ENCODE measurements at places on chromosomes 7 and 10.

DNA sequence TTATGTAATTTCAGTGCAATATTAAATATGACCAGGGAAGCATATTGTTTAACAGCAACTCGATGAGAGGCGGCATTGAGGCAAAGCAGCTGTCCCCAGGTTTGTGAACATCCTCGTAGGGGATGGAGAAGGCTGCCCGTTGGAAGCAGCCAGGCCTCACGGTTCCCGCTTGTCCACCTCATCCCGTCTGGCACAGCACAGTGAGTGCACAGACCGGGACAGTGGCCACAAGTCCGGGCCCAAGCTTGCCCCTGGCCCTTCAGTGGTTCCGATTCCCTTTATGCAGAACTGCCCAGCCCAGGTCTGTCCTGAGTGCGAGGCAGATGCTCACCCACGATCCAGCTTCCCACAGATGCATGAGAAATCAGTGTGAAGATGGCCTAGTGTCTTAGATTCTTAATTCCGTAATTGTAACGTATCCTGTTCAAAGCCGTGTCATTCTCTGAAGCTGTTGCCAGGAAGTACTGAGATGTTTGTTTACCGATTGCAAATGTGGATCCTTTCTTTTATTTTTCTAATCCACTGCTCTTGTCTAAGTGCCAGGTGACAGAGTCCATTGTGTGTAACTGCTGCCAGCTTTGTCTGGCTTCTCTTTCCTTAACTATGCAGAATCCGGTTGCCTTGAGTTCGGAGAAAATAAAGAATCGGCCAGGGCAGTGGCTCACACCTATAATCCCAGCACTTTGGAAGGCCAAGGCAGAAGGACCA lies 35.5 kb downstream of the PFKP start:
- peak; percentile 27 for DNase-seq

DNA sequence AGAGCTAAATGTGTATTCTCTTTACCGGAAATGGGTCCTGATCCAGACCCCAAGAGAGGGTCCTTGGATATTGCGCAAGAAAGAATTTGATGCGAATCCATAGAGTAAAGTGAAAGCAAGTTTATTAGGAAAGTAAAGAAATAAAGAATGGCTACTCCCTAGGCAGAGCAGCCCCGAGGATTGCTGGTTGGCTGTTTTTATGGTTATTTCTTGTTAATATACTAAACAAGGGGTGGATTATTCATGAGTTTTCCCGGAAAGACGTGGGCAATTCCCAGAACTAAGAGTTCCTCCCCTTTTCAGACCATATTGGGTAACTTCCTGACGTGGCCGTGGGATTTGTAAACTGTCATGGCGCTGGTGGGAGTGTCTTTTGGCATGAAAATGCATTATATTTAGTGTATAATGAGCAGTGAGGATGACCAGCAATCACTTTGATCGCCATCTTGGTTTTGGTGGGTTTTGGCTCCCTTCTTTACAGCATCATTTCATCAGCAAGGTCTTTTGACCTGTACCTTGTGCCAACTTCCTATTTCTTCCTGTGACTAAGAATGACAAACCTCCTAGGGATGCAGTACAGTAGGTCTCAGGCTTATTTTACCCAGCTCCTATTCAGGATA lies 60.4 kb downstream of the ARL4A start:
- no peak for DNase-seq

GRCh38 chr7:69122953-69123352 lies 475.3 kb upstream of the AUTS2 start:
- no peak for DNase-seq

GRCh38 chr7:151057506-151057988 lies at the start of gene CDK5:
CDK5 (minus strand) TSS chr7:151057897; CDS start chr7:151057848, 49 bp downstream.
- no peak for DNase-seq

GRCh38 chr10:6592080-6592479 lies 12.0 kb upstream of the PRKCQ start:
- no peak for DNase-seq

- no peak for DNase-seq
Measured at GRCh38 chr10:75852851-75853484, 421.5 kb downstream of the LRMDA start.

DNA sequence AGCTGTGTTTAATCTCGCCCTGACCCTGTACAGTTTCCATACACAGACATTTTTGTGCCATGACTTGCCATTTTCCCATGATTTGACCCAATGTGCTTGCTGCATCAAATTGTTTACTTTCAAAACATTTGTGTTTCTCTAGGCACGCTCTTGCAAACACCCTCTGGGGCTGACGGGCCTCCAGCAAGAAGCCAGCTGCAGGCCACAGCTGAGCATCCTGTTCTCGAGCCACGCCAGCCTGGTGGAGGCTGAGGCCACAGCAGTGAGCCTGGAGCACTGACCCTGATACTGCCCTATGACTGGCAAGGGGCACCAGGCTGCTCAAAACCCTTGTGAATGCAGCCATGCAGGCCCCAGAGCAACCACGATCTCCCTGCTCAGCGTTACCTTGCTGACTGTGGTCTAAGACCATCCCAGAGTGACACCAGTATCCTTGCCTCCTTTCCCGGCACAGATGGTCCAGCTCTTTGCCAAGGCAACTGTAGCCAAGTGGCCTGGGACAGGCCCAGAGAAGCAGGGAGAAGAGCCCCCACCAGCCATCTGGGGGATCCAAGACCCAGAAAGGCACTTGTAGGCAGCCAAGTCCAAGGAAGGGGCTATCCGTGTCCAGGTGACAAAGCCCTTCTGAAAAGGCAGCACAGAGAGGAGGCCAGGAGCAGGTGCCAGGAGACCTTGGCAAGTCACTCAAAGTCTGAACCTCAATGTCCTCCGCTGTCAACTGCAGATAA lies 78.5 kb downstream of the OAT start:
- DNase-seq, result peak; percentile 85

- DNase-seq, result no peak
Measured at GRCh38 chr10:68950598-68950997, 5.4 kb upstream of the DDX21 start.

- peak; percentile 59 for DNase-seq
Measured at GRCh38 chr10:117373823-117374505, 1.3 kb downstream of the PDZD8 start.

DNA sequence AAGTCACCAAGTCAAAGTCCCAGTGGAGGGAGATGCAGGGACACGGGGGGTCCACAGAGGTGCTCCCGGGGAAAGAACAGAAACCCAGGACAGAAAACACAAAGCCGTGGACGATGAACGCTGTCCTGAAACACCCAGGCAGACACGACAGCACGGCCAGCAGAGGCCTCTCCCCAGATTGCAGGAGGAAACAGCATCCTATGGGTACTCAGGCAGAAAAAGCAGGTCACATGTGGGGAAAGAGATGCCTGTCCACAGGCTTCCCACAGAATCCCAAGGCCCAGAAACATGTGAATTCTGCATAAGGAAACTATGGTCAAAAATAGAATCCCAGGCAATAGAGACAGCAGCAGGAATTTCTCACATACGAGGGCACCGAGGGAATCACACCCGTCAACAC lies 53.6 kb upstream of the ADGRA1 start:
- no peak for DNase-seq

DNA sequence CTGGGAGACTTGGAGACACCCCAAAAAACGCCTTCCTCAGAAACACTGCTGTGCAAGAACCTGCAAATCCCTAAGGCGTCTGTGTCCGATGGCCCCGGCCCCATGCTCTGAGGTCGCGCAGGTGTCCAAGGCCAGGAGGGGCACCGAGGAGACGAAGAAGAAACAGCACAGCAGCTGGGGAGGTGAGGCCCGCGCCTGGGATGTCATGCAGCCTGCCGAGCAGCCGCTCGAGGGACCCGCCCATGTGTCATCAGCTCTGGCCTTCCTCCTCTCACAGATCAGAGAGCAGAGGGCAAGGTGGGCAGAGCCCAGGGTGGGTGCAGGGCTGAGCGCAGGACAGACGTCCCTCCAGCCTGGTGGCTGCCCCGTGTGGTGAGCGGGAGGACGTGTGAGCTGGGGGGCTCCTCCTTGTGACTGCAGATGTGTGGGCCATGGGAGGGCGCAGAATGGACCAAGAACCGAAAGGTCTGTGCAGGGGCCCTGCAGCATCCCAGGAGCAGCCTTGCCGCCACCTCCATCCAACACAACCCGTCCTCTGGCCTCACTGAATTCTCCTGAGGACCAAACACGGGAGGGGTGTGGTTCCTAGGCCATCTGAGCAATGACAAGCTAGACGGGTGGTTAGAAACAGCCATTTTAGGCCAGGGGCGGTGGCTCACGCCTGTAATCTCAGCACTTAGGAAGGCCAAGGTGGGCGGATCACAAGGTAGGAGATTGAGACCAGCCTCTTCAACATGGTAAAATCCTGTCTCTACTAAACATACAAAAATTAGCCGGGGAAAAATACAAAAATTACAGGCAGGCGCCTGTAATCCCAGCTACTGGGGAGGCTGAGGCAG lies 13.1 kb upstream of the GPER1 start:
- DNase-seq, result no peak

- DNase-seq, result no peak
Measured at GRCh38 chr10:101617102-101617823, 29.1 kb downstream of the DPCD start.

GRCh38 chr7:111229916-111230315 lies 139.0 kb downstream of the LRRN3 start:
- no peak for DNase-seq

GRCh38 chr10:74823791-74824183 lies 2.6 kb upstream of the KAT6B start:
- DNase-seq, result no peak

- DNase-seq, result no peak
Measured at GRCh38 chr7:18177129-18177814, 149.6 kb upstream of the PRPS1L1 start.

DNA sequence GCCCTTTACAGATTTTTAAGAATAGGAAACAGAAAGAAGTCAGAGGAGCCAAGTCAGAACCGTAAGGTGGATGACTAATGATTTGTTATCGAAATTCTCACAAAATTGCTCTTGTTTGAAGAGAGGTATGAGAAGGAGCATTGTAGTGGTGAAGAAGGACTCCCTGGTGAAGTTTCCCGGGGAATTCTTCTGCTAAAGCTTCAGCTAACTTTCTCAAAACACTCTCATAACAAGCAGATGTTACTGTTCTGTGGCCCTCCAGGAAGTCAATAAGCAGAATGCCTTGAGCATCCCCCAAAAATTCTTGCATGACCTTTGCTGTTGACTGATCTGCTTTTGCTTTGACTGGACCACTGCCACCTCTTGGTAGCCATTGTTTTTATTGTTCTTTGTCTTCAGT lies 152.9 kb downstream of the HGF start:
- no peak for DNase-seq

- DNase-seq, result no peak
Measured at GRCh38 chr10:75935240-75935639, 503.8 kb downstream of the LRMDA start.

DNA sequence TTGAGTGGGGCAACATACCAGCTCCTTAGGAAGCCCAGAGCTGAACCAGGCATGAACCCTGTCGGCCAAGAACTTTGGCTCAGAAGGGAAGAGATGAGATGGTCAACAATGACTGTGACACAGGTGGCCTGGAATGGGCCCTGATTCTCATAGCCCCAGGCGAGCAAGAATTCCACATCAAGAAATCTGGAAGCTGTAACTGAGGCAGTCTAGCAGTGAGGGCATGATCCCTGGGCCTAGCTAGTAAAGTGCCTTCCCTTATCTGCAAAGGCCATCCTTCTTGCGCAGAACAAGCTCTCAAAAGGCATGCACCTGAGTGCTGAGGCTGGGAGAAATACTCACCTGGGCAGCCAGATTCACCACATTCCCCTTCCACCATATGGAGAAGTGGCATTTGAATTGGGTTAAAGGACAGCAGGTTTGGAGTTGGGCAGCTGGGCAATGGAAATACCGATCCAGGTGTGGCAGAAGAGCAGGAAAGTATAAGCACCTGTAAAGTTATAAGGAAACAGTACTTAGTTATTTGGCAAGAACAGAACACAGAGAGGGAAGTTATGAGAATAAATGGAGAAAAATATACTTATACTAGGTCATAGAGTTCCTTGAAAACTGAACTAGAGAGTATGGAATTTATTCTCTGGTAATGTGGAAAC lies 78.6 kb upstream of the CAPZA2 start:
- DNase-seq, result no peak

GRCh38 chr7:26187380-26188205 lies 13.0 kb downstream of the HNRNPA2B1 start:
- DNase-seq, result no peak

- DNase-seq, result peak; percentile 73
Measured at GRCh38 chr7:30478349-30479201, at the start of gene NOD1. NOD1 (minus strand) TSS chr7:30478784; CDS start chr7:30456921, 21,863 bp downstream.

- no peak for DNase-seq
Measured at GRCh38 chr10:96555330-96555729, 31.5 kb downstream of the TM9SF3 start.

GRCh38 chr7:48083114-48083830 lies 5.8 kb upstream of the UPP1 start:
- DNase-seq, result no peak

DNA sequence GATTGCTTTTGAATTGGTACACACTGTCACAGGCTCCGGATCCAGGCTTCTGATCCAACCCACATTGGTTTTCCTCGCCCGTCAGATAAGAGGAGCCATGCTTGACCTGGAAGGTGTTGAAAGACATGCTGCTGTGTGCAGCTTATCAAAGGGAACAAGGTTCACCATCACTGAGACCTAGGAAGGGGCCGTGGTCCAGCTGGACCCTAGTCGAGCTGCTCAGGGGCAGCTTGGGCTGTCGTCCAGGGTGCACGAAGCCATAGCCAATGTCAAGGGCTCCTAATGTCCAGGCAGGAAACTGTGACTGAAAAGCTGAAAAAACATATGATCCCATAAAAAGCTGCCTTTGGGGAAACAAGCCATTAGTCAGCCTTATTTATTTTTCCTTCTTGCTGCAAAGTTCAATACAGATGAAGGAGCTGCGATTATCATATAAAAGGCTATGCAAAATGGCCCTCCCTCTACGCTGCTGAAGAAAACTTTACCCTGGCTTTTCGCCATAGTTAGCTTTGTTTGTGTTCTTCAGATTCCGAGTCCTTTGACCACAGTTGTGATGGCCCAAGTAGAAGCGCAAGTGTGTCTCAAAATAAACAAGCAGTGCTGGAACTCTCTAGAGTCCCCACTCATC lies 118.0 kb downstream of the CREB5 start:
- DNase-seq, result peak; percentile 22

DNA sequence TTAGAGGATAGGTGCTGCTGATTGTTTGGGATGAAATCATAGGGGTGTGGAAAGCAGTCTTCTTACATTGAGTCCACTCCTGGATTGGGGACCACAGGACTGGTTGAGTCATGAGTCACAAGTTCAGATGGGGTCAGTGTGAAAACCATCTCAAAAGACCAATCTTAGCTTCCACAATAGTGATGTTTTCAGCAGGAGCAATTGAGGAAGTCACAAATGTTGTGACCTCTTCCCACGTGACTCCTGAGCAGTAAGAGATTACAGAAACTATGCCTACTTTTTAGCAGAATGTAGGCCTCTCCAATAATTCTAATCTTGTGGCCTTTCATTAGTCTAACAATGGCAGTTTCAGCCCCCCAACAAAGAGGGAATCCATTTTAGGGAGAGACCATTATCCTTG lies 256.9 kb upstream of the CDC14C start:
- DNase-seq, result no peak

GRCh38 chr10:7826971-7827370 lies 8.7 kb downstream of the TAF3 start:
- no peak for DNase-seq

- no peak for DNase-seq
Measured at GRCh38 chr7:44607141-44608068, 978 bp downstream of the OGDH start.

- DNase-seq, result no peak
Measured at GRCh38 chr7:77276120-77276519, 76.5 kb upstream of the FGL2 start.
